Activated CD4-positive, alpha-beta T cell treated with anti-CD3 and anti-CD28 coated beads, Interleukin-2, amount 50 U/mL, for 24 hours (primary cell): ENCODE measurements at places on chromosomes 7 and 10.

DNA sequence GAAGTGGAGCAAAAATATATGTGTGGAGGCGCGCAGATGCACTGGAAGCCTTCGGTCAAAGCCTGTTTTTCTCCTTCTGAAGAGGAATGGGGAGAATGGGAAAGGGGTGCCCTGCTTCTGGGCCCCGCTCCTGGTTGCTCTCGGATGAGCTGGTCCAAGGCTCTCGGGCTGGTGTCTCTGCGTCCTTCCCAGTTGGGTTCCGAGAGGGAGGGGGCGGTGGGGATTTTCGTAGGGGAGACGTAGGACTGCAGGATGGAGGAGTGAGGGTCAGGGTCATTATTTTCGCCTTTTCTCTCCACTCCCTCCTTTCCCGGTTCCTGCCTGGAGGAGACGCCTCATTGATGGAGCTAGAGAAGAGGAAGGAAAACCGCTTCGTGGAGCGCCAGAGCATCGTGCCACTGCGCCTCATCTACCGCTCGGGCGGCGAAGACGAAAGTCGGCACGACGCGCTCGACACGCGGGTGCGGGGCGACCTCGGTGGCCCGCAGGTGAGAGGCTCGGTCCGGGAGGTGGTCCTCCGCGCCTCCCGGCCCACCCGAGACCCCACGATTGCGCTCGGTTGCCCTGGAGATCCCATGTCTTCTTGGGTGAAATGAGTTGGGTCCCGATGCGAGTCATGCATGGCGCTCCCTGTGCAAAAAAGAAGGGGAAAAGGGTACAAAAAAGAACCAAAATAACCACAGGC, 790 bp downstream of the ADAM22 start:
- no peak for DNase-seq

- no peak for DNase-seq
Measured at GRCh38 chr10:79186486-79187120, 117.8 kb downstream of the ZMIZ1 start.

GRCh38 chr7:757741-758163, 30.7 kb upstream of the PRKAR1B start:
- DNase-seq: no peak

GRCh38 chr10:48533951-48534720, 70.7 kb downstream of the ARHGAP22 start:
- no peak for DNase-seq

- no peak for DNase-seq
Measured at GRCh38 chr10:43323245-43323644, 48.2 kb upstream of the FXYD4 start.

- DNase-seq: no peak
Measured at GRCh38 chr10:80458638-80459037, 4.5 kb downstream of the TSPAN14 start.
